CD8-positive, alpha-beta memory T cell (primary cell): ENCODE measurements at places on chromosomes 6 and 20. TPM values are rescaled to one million over a fixed set of nuclear protein-coding genes. Genes with fewer than 3 reads are reported as not detected.

DNA sequence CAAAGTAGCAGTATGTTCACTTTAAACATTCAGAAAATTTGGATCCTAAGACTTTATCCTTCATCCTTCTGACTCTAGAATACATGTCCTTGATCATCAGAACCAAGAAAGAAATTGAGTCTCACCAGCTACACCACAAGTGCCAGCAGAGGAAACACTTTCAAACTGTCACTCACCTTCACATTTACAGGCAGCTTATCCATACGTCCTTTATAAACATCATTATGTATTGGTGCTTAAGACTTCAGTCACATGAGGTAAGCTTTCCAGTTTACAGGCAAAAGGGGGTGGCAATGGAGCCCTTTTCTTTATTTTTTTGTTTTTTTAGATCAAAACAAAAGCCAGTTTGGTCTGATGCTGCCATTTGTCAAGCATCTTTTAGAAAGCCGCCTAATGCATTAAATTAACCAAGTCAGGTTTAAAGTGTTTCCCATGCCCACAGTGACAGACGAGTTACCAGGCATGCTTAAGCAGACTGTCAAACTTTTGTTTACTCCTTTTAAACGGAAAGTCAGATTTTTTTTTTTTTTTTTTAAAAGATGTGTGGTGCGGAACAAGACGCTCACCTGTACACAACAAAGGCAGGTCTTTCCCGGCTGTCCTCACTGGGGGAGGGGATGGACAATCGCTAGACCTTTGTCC lies 952 bp upstream of the BRPF3 start:
- H3K27ac ChIP-seq = peak overlapping the region; percentile 76
- peaks cover 5% of the 10 kb centered on the region for H3K36me3 ChIP-seq
- peak overlapping the region; percentile 78 for H3K4me3 ChIP-seq
- H3K27me3 ChIP-seq = no peaks in the 10 kb centered on the region
- H3K4me1 ChIP-seq = peaks cover 22% of the 10 kb centered on the region
- peak; percentile 58 for DNase-seq

DNA sequence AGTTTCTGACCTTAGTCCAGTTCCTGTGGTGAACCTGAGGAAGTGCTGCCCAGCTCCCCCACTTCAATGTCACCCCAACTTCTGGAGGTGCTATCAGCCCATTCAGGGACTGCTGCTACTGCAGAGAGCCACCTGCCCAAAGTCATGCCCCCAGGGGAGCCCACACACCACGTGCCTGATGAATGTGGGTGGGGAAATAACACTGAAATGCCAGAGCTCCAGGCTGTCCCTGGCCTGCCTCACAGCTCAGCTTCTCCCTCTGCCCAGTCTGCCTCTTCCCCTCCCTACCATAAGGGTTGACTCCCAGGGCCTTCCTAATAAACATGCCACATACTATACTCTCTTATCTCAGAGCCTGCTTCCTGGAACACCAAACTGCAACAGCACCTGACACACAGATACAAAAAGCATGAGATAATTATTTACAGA lies 276.4 kb upstream of the MOCS1 start:
- no peak for DNase-seq
- no peaks in the 10 kb centered on the region for H3K36me3 ChIP-seq
- H3K27me3 ChIP-seq = no peaks in the 10 kb centered on the region

GRCh38 chr6:149153693-149154092 lies 163.8 kb upstream of the TAB2 start:
- H3K36me3 ChIP-seq = no peaks in the 10 kb centered on the region
- DNase-seq = no peak
- no peaks in the 10 kb centered on the region for H3K27me3 ChIP-seq
- H3K4me3 ChIP-seq = no peak overlapping the region

GRCh38 chr6:79648328-79648727 lies 17.2 kb downstream of the SH3BGRL2 start:
- H3K27ac ChIP-seq = no peak overlapping the region
- no peaks in the 10 kb centered on the region for H3K4me1 ChIP-seq
- no peaks in the 10 kb centered on the region for H3K36me3 ChIP-seq
- DNase-seq = no peak

GRCh38 chr6:106112433-106112832 lies 26.3 kb downstream of the PRDM1 start:
- H3K4me3 ChIP-seq = peak overlapping the region; percentile 21

GRCh38 chr6:109048176-109048575 lies 46.5 kb downstream of the SESN1 start:
- H3K4me3 ChIP-seq = no peak overlapping the region
- no peak overlapping the region for H3K27ac ChIP-seq
- H3K4me1 ChIP-seq = peaks cover 21% of the 10 kb centered on the region
- H3K27me3 ChIP-seq = no peaks in the 10 kb centered on the region
- no peak for DNase-seq

DNA sequence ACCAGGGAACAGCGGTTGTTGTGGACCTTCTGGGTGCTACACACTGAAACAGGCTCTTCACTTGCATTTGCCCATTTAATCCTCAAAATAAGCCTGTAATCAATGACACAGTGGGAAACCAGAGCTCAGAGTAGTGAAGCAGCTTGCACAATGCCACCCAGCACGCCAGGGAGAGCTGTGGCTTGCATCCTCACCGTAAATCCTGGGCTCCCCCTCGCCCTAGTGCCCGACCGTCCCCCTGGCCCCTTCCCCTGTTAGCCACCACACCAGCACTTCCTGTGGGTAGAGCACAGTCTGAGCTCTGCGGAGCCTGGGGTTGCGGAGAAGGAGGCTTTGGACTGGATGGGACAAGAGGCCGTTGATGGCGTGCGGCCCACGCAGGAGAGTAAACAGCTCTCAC lies 14.5 kb downstream of the VSTM2L start:
- H3K36me3 ChIP-seq = no peaks in the 10 kb centered on the region
- H3K4me1 ChIP-seq = peaks cover 7% of the 10 kb centered on the region
- DNase-seq = no peak
- no peak overlapping the region for H3K4me3 ChIP-seq

DNA sequence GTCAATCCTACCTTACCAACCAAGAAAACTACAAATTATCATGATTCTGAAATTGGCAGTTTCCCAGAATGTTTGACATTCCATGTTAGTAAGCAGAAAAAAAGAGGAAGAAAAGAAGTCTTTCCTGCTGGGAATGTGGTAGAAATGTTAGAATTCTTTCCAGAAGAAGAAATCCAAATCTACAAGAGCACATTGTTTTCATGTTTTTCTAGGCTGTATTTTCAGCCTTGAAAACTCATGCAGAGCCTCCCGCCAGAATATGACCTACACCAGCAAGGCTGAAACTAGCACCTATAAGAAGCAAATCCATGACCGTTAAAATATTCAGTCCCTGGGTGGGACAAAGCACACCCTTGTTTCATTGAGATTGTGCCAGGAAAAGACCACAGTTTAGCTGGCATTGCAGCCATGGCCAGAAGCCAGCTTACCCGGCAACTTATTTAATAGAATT lies 259.4 kb downstream of the GJA1 start:
- no peaks in the 10 kb centered on the region for H3K27me3 ChIP-seq
- no peak for DNase-seq
- no peak overlapping the region for H3K4me3 ChIP-seq
- no peak overlapping the region for H3K27ac ChIP-seq
- no peaks in the 10 kb centered on the region for H3K4me1 ChIP-seq

DNA sequence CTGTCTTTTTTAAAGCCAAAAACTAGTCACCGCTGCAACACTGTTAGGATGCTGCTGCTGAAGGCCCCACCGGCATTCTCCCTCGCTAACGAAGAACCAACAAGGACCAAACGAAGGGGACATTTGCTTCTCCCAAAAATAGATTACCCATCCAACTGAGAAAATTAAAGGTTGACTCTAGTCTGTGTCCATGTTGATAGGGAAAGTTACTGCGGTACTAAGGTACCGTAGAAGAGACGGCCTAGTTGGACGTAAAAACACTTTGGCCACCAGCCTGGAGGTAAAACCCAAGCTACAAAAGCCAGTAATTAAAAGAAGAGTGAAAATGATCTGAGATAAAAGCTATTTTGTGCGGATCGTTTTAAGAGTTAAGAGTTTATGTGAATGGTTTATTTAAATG lies 11.8 kb upstream of the FOXF2 start:
- no peaks in the 10 kb centered on the region for H3K36me3 ChIP-seq
- peaks cover 8% of the 10 kb centered on the region for H3K4me1 ChIP-seq
- H3K27me3 ChIP-seq = peaks cover 41% of the 10 kb centered on the region
- no peak for DNase-seq

DNA sequence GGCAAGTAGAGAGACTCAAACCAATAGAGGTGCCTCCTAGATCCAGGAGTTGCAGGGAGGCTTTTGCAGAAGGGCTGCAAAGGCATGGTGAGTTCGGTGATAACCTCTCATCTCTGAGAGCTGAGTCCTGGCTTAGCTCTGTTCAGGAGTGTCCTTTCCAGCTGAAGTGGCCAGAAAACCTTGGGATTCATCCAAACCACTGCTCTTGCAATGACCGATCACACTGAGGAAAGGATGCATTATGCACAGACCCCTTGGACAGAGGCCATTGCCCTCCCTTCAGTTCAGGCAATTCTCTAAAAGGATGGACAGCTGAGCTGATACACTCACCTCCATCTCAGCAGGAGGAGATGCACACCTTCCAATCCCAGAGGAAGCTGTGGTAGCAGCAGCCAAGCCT lies 158.8 kb upstream of the ENPP5 start:
- no peaks in the 10 kb centered on the region for H3K27me3 ChIP-seq
- peaks cover 4% of the 10 kb centered on the region for H3K4me1 ChIP-seq
- H3K36me3 ChIP-seq = no peaks in the 10 kb centered on the region
- H3K27ac ChIP-seq = no peak overlapping the region
- no peak for DNase-seq
- H3K4me3 ChIP-seq = no peak overlapping the region

- DNase-seq = no peak
- H3K4me1 ChIP-seq = no peaks in the 10 kb centered on the region
- no peak overlapping the region for H3K27ac ChIP-seq
- H3K4me3 ChIP-seq = no peak overlapping the region
These were observed 296.2 kb downstream of the RIMS1 start for GRCh38 chr6:72182337-72183246.

SLC22A7 gene
- not detected for total RNA-seq
